ENCODE measurements at places on chromosomes 2 and 18.

DNA sequence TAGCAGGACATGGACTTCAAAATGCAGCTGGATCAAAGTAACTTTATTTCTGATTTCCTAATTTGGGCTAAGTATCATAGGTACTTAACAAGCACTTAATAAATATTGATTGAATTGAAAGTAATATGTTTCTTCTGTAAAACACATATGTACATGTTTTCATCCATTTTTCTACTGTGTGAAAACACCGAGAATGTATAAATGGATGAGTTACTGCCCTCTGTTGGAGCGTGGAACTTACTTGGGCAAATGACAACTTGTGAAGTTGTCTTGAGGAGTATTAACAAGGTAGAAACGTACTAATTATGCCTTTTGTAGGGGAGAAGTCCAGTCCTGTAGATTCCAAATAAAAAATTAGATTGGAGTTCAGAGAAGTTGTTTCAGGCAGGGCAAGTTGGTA is 87.2 kb downstream of the PHLPP1 start:
- DNase-seq = no peak

DNA sequence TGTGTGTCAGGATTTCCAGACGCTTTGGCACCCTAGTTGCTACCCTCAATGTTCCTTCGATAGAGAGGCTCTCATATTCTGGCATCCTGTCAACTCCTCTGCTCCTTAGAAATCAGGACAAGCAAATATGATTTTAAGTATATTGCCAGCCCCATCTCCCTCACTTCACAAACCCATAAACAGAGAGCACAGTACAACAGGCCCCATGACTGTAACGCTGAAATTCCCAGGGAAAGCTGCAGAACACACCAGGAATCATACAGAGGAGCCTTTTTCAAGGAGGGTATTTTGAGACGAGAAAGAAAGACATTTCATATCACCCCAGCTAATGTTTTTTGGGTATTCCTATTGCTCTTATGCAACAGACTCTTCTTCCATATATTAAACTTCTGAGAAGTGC is 162.9 kb downstream of the NAPG start:
- DNase-seq = no peak

DNA sequence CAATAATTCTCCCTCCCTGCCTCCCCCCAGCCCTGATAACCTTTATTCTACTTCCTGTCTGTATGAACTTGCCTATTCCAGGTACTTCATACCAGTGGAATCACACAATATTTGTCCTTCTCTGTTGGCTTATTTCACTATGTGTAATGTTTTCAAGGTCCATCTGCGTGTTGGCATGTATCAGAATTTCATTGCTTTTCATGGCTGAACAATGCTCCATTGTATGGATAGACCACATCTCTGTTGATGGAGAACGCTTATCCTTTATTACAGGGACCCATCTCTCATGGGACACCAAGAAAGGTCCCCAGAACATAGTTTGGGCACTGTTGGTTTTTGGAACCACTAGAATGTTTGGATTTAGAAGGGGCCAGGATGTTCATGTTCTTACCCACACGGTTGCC is 40.2 kb downstream of the ATOH8 start:
- no peak for DNase-seq

GRCh38 chr2:216634370-216635148 is 1.3 kb downstream of the IGFBP2 start:
- no peak for DNase-seq

DNA sequence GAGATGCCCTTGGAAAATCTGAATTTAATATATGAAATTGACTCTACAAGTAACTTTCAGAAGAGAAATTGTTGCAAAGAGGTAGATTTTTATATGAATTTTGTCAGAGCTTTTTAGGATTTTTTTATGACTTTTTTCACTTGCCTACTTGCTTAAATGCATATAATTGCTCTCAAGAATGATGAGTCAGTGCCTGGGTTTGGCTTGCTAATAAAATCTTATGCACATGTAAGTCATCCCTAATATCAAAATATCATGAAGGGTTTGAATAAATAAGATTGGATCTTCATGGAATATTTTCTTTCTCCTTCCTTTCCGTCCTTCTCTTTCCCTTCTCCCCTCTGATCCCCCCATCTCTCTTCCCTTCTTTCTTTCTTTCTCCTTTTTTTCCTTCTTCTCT is 354.1 kb downstream of the TXNL1 start:
- DNase-seq = no peak

DNA sequence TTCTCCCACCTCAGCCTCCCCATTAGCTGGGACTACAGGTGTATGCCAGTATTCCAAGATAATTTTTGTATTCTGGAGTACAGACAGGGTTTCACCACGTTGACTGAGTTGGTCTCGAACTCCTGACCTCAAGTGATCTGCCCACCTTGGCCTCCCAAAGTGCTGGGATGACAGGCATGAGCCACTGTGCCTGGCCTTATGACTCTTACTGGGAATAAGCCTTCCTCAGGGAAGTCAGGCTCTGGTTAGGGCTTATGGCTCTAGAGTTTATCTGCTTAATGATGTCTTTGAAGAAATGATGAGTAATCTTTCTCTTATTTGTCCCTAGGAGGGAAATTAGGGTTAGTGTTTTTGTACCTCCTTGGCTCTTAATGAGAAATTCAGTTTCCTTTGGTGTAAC is 187.7 kb downstream of the FAM210A start:
- no peak for DNase-seq

GRCh38 chr2:113257516-113258264 is 21.0 kb downstream of the PAX8 start:
- no peak for DNase-seq

DNA sequence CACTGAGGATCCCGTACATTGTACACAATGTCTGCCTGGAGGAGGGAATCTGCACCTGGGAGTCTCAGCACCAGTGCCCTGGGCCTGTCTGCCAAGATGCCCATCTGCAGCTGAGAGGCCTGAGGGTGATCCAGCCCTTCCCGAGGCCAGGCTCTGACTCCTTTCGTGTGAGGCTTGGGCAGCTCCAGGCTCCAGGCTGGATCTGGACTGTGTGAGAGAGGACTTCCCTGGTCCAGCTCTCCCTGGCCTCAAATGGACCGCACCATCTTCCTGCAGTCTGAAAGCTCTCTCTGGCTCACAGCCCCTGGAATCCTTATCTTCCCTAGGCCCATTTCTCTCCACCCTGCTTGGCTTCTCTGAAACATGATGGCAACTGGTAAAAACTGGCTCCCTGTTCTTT is 324.6 kb downstream of the DYSF start:
- DNase-seq = no peak

DNA sequence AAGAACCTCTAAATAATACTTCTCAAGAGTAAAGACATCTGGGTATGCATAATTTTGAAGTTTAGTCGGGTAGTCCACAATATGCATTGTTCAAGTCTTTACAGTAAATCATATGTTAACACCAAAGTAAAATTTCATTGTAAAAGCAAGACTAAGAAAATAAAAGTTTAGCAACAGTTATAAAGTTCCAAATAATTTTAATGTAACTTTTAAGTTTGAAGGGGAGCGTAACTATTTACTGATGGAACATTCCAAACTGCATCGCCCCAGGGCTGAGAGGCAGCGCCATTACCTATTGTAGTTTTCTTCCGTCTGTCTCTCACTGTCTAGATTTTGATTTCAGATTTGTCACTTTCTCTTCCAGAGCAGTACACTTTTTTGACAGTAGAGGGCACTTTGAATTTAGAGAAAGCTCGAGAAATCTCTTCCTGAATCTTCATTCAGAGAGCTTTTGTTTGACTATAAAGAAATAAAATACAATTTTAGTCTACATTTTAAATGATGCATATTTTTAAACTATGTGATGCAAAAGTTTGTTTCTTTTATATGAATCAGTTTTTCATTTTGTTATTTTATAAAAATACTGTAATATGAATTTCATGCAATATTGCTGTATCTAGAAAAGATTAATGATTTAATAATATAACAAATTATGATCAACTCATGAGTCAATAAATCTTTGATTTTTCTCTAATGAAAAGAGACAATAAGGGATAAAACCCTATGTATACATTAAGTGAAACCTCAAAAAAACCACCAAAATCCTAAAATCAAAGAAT is 389.8 kb downstream of the FIGN start:
- peak; percentile 2 for DNase-seq

- no peak for DNase-seq
Measured at GRCh38 chr2:195477996-195478382, 179.0 kb upstream of the SLC39A10 start.

- DNase-seq = no peak
Measured at GRCh38 chr18:36382854-36383253, 85.3 kb downstream of the FHOD3 start.

DNA sequence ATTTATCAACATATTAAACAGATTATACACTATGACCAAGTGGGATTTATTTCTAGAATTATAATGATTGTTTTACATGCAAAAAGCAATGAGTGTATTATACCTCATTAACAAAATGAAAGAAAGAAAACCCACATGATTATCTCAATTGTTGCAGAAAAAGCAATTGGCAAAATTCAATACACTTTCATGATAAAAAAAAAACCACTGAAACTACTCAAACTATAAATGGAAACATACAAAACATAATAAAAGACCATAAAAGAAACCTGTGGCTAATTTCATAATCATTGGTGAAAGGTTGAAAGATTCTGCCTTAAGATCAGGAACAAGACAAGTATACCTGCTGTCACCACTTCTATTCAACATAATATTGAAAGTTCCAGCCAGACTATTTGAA is 325.9 kb downstream of the AKAIN1 start:
- DNase-seq = no peak

GRCh38 chr2:112183327-112184025 is 45.3 kb downstream of the FBLN7 start:
- DNase-seq = no peak

DNA sequence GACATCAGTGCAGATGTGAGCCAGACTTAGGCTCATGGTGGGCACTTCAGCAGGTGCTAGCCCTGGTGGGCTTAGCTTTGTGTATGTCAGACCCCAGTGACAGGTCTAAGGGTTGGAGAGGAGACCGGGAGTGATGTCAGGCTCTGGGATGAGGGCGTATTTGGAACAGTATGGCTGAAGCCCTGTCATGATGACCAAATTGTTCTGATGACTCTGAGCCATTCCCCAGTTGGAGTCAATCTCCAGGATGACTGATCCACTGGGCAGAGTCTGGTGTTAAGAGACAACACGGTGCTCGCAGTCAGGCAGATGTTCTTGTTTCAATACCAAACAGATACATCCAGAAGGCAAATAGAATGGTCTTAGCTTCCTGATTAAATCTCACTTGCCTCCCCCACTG is 241.5 kb downstream of the SOX11 start:
- DNase-seq = no peak

GRCh38 chr18:76465630-76466409 is 29.2 kb downstream of the ZNF516 start:
- DNase-seq = no peak
